Stimulated activated CD4-positive, alpha-beta T cell treated with anti-CD3 and anti-CD28 coated beads, Interleukin-4, amount 100 ng/mL, for 4 hours (primary cell): ENCODE measurements at places on chromosomes 12 and 14.

DNA sequence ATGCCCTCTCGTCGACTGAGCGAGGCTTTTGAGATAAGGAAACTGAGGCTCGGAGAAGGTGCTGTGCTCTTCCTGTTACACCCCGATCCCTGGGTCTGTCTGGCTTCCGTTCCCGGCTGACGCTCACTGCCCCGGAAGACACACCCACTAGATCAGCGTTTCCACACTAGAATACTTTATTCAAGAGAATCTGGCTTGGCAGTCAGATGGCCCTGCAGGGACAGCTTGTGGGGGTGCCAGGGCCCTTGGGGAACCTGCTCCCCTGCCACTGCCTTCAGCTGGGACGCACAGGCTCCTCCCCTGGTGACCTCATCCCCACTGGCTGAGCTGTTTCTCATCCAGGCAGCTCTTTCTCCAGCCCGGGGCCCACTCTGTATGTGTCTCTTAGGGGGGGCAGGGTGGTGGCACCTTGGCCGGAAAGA, 13.7 kb downstream of the PGF start:
- DNase-seq, result peak; percentile 60

DNA sequence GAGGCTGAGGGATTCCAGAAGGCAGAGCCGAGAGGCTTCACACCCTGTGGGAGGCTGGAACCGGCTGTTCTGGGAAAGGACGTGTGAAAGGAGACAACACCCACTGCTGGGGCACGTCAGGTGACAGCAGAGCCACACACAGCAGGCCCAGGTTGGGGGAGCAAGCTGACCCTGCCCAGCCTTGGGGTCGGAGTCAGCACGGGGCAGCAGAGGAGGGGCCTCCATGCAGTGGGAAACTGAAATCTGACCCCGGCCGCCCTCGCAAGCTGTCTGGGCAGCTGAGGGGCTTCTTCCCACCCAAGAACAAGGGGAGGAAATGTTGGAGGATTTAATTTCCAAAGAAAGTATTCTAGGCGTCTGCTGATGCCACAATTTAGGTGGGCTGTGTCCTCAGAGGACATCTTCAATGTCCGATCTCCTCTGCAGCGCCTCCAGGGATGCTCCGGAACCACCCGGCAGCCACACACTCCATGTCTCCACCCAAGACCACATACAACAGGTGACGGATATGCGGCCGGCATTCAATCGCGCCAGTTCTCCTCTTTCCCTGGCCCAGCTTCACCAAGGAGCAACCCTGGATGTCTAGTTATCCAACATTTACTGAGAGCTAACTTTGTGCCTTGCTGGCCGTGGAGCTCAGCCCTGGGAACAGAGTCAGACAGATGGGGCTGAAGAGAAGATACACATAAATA, 30.7 kb downstream of the SNRNP35 start:
- no peak for DNase-seq

GRCh38 chr12:104133321-104133720, 4.7 kb downstream of the NFYB start:
- no peak for DNase-seq

GRCh38 chr12:57149245-57149900, 2.0 kb upstream of the LRP1-AS start:
- DNase-seq, result no peak

GRCh38 chr14:56821177-56821576, 10.9 kb upstream of the OTX2 start:
- no peak for DNase-seq

DNA sequence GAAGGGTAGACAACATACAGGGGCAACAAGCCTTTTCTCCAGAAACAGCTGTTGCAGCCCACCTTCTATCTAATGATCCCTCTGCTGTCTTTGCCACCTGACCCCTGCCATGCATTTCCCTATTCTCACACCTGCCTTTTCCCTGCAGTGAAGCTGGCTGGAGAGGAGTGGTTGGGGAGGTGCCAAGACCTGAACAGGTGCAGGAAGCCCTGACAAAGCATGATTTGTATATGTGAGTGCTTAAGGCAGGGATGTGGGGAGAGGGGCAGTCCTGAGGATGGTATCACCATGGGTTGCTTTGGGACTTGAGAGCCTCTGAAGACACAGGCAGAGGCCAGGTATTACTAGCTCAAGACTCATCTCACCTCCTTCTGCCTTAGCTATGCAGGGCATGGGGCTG, 2.9 kb upstream of the PFDN5 start:
- no peak for DNase-seq

DNA sequence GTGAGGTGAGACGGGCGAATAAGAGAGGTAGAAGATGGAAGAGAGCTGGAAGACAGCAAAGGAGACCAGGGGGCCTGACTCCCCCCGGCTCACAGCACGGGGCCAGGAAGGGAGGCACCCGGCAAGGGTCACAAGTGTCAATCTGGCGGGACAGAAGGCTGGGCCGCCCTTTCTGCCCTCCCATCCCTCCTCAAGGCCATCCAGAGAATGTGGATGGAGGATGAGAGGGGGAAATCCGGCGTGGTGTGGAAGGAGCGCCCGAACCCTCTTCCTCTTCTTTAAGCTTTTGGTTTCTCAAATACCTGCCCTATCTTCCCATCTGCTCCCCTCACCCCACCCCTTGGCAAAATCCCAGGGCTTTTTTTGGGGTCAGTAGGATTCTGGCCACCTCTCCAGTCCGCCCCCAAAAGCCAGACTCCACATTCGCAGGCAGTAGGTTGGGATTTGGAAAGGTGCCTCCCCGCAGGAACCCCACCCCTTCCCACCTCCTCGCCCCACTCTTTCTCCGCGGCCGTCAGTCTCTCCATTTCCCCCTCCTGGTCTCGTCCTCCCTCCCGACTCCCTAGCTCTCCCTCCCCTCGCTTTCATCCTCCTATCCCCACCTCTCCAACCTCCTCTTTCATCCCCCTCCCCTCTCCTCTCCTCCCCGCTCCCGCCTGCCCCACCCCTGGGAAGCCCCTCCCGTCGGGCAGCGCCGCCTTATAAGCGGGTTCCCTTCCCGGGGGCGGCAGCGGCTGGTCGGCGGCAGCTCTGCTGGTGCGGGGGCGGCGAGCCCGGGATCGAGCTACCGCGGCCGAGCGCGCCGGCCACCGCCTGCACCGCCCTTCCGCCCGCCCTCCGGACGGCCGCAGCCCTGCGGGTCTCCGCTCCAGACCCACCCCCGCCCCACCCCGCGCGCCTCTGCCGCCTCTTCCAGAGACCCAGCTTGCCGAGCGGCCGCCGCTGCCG, at the start of gene PTMS:
TSS of gene PTMS (plus strand) at position 730 of the 948 bp plus-strand sequence. CDS start 343 bp downstream, outside the sequence.
- peak; percentile 37 for DNase-seq

- no peak for DNase-seq
Measured at GRCh38 chr12:28135801-28136439, 54.3 kb upstream of the CCDC91 start.

- no peak for DNase-seq
Measured at GRCh38 chr12:116454950-116455447, 104.2 kb upstream of the MAP1LC3B2 start.

- DNase-seq, result no peak
Measured at GRCh38 chr14:71525663-71526221, 406.5 kb upstream of the RGS6 start.

DNA sequence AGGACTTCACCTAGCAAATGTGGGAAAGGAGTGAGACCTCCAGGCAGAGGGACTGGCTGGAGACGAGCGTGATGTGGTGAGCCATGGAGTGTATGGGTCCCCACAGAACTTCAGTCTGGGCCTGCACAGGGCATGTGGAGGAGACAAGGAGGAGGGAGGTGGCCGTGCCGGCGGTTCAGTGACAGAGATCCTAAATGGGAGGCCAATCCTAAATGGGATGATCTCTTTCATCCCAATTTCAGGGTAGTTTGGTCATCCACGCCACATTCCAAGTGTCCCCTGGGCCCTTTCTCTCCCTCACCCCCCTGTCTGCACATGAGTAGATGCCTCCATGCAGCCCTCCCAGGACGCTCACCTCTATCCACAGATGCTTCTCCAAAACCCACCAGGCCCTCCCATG, 13.2 kb downstream of the SERPINA5 start:
- no peak for DNase-seq

DNA sequence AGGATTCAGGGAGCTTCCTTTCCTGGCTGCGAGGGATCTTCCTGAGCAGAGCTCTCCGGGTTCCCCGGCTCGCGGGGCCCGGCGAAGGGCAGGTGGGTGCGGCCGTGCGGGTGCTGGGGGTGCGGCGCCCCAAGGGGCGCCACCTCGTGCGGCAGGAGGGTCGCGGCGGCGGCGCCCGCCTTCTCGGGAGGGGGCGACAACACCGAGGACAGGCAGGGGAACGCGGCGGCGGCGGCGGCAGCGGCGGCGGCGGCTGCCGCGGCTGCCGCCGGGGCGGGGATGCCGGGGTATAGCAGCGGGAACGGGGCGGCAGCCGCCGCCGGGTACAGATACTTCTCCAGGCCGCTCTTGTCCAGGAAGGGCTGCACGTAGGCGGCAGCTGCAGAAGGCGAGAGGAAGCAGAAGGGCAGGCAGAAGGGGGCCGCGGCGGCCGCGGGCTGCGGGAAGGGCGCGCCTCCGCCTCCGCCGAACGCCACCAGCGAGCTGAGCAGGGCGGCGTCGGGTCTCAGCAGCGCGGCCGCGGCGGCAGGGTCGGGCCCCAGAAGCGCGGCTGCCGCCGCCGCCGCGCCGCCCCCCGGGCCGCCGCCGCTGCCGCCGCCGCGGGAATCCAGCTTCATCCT, 2.7 kb downstream of the BHLHE41 start:
- DNase-seq, result no peak

GRCh38 chr14:32405856-32406255, 76.8 kb downstream of the AKAP6 start:
- DNase-seq, result no peak

GRCh38 chr12:80293759-80294158, 150.3 kb upstream of the PTPRQ start:
- DNase-seq, result no peak

GRCh38 chr14:57479197-57479596, 14.5 kb downstream of the CCDC198 start:
- DNase-seq, result no peak

GRCh38 chr12:108722992-108723766, 8.1 kb downstream of the CORO1C start:
- no peak for DNase-seq

GRCh38 chr12:113271853-113272561, 50.7 kb downstream of the TPCN1 start:
- DNase-seq, result no peak

DNA sequence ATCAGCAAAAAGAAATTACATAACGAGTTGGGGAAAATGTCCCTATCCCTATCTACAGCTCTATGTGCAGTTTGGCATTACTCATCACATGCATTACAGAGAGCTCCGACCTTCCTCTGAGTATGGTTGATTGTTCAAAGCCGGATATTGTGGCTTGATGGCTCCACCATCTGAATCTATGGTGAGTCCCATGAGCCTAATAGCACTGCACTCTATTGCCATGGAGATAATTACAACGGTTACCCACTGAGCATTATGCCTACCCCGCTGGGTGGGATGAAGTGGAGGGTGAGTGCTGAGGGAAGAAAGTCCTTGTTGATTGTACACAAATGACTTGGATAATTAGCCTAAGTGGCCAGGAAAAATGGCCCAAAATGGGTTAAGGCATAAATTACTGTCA, 800.5 kb downstream of the NRXN3 start:
- no peak for DNase-seq

GRCh38 chr14:53672526-53672925, 284.1 kb downstream of the BMP4 start:
- DNase-seq, result no peak

- DNase-seq, result no peak
Measured at GRCh38 chr12:27468241-27468640, 21.7 kb downstream of the SMCO2 start.

- no peak for DNase-seq
Measured at GRCh38 chr12:50618864-50619609, 114.3 kb downstream of the DIP2B start.

- no peak for DNase-seq
Measured at GRCh38 chr12:114254998-114255397, 150.9 kb downstream of the TBX5 start.

DNA sequence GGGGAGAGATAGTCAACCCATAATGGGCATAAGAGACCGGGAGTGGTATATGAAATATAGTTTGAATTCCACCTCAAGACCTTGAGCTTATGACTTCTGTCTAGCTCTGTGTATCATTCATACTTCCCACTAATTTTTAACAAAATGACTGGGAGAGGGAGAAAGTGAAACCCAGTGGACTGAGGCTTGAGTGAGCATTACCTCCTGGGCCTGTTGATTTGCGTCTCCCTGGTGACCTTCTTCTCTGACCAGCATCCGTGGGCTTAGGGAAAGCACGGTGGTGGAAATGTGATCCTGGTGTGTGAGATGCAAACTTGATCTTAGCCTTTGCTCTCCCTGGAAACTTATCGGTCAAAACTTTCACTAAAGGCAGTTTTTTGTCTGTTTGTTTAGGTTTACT, 207.9 kb upstream of the BCL2L14 start:
- no peak for DNase-seq

DNA sequence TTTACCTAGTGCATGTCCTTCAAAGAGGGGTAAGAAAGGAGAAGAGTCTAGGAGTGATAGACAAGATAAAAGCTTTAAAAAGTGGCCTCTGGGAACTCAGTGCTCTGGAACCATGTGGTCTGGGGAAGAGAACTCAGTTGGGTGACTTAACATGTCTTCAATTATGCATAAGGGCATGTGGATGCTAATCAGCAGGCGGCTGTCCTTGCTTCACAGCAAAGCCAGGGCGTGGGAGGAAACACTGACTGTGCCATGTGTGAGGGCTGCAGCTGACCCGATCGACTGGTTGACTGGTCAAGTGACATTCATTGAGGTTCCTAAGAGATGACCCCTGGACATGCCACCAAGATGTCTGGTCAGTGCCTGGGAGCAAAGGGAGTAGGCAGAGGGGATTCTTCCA, 1053.8 kb downstream of the BCL11B start:
- DNase-seq, result no peak

DNA sequence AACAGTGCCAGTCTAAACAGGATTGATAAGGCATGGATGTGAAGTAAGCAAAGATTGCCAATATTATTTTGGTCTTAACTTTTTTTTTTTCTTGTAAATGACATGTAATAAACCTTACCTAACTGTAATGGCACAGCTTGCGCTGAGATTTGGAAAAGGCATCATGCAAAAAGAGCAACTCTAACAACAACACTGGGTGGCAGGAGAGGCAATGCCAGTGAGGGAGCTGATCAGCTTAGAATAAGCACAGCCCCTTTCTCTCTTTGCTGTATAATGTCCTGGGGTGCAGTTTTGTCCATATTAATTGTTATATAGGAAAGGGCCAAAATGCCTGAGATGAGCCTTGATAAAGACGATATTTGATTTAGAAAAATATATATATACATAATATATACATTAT, 1589.7 kb upstream of the FLRT2 start:
- DNase-seq, result no peak

DNA sequence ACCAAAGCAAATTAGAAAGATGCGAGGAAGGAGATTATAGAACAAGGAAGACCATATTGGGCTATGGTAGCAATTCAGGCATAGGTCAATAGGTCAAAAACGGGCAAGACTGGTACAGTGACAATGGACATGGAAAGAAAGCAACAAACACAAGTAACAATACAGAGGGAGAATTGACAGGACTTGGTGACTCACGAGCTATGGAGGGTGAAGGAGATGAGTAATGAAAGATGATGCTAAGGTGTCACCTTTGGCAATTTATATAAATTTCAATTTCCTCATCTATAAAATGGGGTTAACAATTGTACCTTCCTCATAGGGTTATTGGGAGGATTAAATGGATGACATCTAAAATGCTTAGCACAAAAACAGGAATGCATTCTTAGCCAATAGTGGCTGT, 15.1 kb upstream of the DUSP16 start:
- DNase-seq, result no peak

GRCh38 chr14:64815257-64815656, 64.5 kb downstream of the SPTB start:
- no peak for DNase-seq

GRCh38 chr14:86940106-86940505, 1052.9 kb downstream of the GALC start:
- DNase-seq, result no peak

GRCh38 chr14:54001189-54001878, 44.7 kb upstream of the BMP4 start:
- DNase-seq, result no peak
